ENCODE measurements at places on chromosomes 11 and 22. TPM values are rescaled to one million over a fixed set of nuclear protein-coding genes. Genes with fewer than 3 reads are reported as not detected.
A peak's percentile ranks its signal among the peaks of the same experiment; 100 is the strongest.

- DNase-seq, result no peak
Measured at GRCh38 chr22:31828739-31829138, 74.9 kb downstream of the DEPDC5 start.

RAG2 gene
- not detected for total RNA-seq

DNA sequence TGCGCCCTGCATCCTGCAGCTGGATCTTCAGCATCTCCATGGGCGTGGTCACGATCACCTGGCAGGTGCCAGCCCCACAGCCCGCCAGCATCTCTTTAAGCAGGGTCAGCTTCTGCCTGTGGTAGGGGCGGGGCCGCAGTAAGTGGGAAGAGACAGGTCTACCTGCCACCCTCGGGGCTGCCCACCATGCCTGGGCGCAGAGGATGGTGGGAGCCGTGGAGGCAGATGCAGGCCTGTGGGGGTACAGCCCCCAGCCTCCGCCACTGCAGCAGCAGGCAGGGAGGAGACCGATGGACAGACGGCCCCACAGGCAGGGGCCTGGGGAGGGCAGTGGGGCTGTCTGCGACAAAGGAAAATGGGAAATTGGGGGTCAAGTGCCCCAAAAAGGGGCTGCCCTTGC lies 3.0 kb upstream of the CEND1 start:
- DNase-seq, result peak; percentile 70

DNA sequence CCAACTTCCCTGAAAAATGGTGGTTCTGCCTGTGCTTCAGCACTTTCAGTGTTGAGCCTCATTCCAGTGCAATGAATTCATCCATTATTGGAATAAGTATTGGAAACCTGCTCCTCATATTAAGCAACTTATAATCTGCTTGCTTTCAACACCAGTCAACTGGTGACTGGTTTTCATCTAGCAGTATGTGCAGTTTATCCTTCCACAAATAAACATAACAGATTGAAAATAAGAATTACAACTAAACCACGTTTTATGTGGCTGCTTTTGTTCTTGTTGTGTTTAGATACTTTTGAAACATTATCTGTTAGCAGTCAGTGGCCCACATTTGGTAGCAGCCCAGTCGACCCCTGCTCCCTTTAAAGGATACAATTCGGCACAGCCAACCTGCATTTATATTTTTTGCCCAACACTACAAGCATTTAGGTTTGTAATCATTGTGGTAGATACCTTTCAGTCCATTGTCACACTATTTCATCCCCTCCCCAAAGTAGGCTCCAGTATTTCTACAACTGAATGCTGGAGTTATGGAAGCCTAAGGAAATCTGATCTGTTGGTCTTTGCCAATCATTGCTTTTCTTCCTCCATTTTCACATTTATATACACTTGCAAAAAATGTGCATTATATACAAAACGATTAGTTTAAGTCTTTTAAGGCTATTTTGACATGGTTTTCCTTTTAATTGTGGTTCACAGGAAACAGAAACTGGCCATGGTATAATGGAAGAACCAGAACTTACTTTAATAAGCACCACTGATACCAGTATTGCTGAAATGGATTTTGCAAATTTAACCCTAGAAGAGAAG lies 13.1 kb downstream of the TAF1D start:
- DNase-seq, result no peak

GRCh38 chr11:79055856-79056631 lies 384.8 kb downstream of the TENM4 start:
- DNase-seq, result no peak

- DNase-seq, result no peak
Measured at GRCh38 chr22:45511847-45512261, 9.2 kb downstream of the FBLN1 start.

DNA sequence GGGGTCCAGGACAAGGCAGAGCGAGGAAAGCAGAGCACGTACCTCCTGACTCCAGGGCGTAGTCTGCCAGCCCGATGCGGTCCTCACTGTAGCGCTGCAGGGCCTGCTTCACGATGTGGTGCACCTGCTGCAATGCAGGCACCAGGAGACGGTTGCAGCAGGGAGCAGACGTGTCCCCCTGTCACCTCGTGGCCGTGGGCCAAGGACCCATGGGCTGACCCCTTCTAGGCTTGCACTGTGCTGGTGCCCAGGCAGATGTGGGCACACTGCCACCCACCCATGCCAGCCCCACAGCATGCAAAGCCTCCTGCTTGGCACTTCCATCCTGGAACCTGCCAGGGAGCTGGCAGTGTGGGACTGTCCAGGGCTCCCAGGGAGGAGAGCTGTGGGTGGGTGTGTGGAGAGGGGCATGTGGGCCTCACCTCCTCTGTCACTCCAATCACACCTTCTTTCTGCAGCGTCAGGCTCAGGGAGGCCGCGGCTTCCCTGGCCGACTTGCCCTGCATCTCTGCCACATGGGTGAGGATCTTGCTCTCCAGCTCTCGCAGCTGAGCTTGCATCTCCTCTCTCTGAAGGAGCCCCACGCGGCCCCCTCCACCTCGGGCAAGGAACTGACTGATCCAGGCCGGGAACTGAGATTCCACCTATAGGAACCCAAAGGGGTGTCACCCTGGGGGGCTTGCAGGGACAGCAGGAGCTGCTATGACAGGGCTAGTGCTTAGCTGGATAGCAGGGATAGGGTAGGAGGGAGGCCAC lies 16.3 kb downstream of the SUN2 start:
- no peak for DNase-seq

LRRC74B gene
- total RNA-seq, result not detected

DNA sequence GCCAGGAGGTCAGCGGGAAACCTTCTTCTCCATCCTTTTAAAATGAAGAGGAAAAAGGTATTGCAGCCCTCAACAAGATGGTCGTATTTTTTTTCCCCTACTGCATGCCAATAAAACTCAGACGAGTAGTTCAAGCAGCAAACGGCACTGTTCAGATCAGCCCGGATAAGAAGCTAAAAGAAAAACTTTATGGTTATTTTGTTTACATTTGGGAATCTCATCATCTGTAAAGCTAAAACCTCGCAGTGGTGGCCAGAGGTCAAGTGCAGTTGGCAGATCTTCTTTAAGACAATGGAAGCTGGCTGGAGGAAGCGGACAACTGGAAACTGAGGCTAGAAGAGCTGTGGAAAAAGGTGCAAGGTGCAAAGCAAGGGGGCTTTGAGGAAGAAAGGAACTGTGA lies 31.0 kb upstream of the CHRM4 start:
- no peak for DNase-seq

DNA sequence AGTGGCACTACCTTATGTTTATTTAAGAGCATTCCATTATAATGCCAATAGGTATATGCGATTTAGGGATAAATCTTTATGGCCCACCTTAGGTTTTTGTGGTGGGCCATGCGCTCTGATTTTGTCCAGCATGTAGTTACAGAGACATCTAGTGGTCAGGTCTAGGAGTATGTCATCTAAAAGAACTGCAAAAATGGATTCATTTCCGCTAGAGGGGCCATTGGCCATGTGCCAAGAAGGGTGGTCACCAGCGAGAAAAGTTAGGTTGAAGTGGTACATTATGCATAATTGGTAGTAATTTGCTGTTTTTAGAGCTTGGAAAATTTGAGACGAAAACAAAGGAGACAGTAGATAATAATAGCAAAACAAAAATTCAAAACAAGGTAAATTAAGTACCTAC lies 27.7 kb downstream of the LRRC4C start:
- DNase-seq, result no peak

DNA sequence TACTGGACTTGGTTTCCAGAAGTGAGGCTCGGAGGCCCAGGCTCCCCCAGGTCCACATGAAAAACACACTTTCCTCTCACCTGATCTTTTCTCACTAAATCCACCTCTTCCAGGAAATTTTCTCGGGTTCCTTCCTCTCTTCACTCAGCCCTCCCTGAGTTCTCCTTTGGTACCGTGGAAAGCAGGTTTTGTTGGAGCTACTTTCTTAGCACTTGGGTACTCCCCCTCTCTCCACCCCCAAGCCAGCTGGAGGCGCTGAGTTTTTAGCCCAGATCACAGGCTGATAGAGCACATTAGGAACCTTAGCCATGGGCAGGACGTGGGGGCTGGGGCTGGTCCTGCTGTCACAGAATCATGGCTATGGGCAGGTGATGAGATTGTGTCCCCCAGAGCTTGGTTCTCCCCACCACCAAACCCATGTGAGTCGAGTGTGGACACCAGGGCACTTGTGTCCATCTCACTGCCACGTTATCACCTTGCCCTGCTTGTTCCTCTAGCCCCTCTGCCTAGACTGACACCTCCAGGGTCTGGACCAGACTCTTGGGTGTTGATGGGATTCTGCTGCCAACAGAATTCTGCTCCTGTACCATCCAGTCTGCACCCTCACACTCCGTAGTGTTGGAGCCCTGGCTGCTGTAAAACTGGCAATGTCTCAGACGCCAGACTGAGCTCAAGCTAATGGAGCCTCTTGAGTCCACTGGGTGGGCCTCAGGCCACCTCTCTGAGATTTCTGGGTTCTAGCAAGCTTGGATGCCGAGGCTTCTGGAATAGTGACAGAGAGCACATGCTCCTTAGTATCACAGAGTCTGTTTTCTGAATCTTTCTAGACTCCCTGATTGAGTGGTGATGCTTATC lies 74.9 kb upstream of the NARS2 start:
- DNase-seq, result no peak

- no peak for DNase-seq
Measured at GRCh38 chr11:75946531-75947530, 131.8 kb downstream of the UVRAG start.

OR51A7 gene
- not detected for total RNA-seq

- no peak for DNase-seq
Measured at GRCh38 chr11:41281131-41281742, 178.2 kb downstream of the LRRC4C start.

GRCh38 chr22:46436595-46437175 lies 100.7 kb downstream of the CELSR1 start:
- no peak for DNase-seq

- DNase-seq, result peak; percentile 51
Measured at GRCh38 chr11:44270403-44271273, 39.3 kb downstream of the ALX4 start.

PHOX2A gene
- not detected for total RNA-seq

DNA sequence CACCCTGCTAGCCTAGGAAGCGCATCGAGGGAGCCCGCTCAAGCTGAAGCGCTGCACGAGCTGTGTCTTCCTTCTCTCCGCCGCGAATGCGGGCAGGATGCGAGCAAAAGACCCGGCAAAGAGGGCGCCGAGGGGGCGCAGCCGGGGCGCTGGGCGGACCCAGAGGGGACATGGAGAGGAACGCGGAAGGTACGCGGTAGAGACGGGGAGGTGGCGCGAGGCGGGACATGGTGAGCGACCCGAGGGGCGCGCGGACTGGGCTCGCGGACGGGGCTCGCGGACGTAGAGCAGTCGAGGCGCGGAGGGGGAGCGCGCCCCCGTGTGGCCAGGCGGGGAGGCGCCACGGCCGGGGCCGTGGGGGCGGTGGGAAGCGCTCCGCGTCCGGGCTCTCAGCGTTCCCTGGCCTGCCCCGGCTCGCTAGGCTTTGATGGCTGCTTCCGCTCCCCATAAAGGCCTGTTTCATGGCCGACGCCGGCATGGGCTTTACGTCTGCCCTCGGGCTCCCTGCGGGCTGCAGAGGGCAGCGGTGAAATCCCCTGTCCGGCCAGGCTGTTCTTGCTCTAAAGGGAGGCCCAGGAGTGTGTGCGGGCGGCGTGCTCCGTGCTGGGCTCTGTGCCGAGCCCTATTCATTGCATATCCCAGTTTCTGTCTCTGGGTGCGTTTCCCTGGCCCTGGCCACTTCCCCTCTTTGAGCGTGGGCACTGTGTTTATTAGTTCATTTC lies 31.2 kb upstream of the TRIM29 start:
- peak; percentile 87 for DNase-seq

GRCh38 chr22:49604732-49605302 lies 222.9 kb downstream of the BRD1 start:
- no peak for DNase-seq

FOLR2 gene
- 18.9 TPM for total RNA-seq

- DNase-seq, result no peak
Measured at GRCh38 chr11:96277696-96278038, 65.3 kb downstream of the MAML2 start.

SPTBN2 gene
- 4.9 TPM for total RNA-seq

ART5 gene
- total RNA-seq, result not detected

MEI1 gene
- total RNA-seq, result 35.3 TPM

DNA sequence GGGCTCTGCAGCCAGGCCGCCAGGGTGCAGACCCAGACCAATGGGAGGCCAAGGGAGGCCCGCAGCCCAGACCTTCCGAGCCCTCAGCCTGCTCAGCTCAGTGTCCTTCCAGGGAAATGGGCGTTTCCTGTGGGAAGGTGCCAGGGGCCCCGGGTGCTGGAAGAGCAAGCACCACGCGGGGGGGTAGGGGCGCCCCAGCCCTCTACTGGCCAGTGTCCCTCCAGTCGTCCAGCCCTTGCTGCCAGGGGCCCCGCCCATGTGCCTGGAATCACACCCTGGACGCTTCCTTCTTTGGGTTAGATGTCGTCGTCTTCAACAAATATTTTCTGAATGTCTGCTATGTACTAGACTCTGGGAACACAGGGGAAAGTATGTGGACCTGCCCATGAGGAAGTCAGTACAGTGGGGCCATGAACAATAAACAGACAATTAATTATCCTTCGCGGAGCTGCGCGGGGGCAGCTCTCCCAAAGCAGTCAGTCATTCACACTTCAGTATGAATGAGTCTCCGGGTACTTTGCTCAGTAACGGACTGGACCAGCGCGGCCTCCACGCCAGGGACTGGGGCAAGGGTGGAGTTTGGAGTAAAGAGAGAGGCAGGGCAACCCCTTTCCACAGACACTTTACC lies 60.2 kb downstream of the CDKN1C start:
- no peak for DNase-seq

GRCh38 chr11:86291466-86292262 lies 10.4 kb upstream of the HIKESHI start:
- no peak for DNase-seq

STK33 gene
- total RNA-seq, result 4.3 TPM

CARD10 gene
- 12.5 TPM for total RNA-seq

All from spleen (tissue), 13 donors.